ENCODE measurements at places on chromosomes 4 and X.

DNA sequence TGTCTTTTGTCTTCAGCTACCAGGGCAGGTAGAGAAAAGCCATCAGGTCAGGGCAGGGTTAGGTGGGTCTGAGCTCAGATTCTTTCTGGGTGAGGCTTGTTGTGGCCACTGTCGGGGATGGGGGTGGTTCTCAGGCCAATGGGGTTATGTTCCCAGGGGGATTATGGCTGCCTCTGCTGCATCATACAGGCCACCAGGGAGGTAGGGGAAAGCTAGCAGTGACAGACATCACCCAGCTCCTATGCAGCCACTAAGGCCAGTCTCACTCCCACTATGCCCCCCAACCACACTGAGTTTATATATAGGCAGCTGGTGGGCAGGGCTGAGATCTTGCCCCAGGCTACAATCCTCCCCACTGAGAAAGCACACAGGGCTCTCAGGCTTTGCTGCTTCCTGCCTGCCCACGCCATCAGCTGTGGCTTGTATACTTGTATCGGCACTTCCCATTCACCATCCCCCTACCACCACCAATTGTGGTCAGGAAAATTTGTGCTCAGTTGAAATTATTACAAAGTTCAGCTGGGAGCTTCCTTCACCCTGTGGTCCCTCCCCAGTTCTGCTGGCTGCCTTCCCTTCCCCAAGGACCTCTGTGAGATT is 72.6 kb upstream of the PTPN13 start:
- DNase-seq, result no peak

- no peak for DNase-seq
These were observed 18.7 kb downstream of the SASH3 start for GRCh38 chrX:129798456-129798855.

DNA sequence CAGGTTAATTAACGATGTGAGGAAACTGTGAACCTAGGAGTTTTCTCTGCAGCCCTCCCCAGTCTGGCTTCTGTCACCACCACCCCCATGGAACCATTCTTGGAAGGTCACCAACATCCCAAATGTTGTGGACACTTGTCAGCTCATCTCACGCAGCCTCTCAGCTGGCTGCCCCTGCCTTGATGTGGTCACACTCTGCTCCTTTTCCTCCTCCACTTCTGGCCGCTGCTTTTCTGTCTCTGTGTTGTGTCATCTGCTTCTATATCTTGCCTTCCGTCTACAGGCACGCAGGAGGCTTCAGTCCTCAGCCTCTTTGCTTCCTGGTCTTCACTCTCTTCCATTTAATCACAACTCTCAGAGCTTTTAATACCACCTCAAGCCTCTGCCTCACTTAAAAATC is 371.5 kb upstream of the SLIT2 start:
- DNase-seq, result no peak

DNA sequence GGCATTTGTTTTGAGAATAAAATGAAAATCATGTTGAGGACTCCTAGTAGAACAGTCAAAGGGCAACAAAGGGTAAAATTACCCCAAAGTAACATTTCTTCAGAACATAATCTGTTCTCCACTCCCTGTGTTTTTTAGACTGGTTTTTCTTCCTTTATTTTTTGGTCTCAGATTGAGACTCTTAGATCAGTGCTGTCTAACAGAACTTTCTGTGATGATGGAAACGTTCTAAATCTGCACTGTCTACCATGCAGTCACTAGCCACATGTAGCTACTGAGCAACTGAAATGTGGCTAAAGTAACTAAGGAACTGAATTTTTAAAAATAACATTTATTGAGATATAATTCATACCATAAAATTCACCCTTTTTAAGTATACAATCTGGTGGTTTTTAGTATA is 19.8 kb downstream of the CASK start:
- DNase-seq, result no peak

GRCh38 chr4:145709843-145710242 is 29.9 kb downstream of the C4orf51 start:
- DNase-seq, result no peak

- no peak for DNase-seq
These were observed 20.7 kb downstream of the HAND2 start for GRCh38 chr4:173509036-173510001.

DNA sequence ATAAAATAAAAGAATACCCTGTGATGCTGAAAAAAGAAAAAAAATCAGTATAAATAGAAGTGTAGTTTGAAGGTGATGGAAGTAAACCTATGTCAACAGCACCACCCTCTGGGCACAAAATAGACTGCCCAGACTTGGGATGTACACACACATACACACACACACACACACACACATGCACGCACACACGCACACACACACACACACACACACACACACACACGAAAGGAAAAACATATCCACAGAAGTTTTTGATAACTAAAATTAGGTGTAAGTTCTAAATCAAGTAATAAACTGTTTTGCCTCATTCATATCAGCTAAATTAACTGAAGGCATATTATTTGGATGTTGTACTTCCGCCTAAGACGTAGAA is 40.5 kb downstream of the ANXA5 start:
- DNase-seq, result peak; percentile 26

DNA sequence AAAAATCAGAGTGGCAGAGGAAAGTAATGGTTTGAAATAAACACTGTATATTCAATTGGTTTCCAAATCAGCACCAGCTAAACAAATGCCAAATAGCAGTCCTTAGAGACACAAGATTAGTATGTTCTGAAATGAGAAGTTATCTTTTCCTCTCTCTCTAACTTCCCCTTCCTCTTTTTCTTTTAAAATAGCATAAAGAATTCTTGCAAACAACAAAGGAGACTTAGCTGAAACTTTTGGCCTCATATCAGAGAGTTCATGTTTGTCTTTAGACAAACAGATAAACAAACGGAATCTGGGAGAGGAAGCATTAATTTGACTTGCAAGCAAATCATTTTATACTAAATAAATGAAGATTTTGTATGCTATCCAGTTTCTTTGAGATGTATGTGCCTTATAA is 399.0 kb downstream of the GBA3 start:
- no peak for DNase-seq

- no peak for DNase-seq
These were observed 41.2 kb downstream of the ANXA5 start for GRCh38 chr4:121655320-121656268.

- no peak for DNase-seq
These were observed 300.4 kb upstream of the CPEB2 start for GRCh38 chr4:14701896-14702295.
